Inflammatory macrophage treated with lipopolysaccharide for 4 hours (primary cell): ENCODE measurements at places on chromosomes 1 and 21.
A peak's percentile ranks its signal among the peaks of the same experiment; 100 is the strongest.

GRCh38 chr1:108075055-108075454 is 110.1 kb upstream of the VAV3 start:
- DNase-seq, result peak; percentile 90

DNA sequence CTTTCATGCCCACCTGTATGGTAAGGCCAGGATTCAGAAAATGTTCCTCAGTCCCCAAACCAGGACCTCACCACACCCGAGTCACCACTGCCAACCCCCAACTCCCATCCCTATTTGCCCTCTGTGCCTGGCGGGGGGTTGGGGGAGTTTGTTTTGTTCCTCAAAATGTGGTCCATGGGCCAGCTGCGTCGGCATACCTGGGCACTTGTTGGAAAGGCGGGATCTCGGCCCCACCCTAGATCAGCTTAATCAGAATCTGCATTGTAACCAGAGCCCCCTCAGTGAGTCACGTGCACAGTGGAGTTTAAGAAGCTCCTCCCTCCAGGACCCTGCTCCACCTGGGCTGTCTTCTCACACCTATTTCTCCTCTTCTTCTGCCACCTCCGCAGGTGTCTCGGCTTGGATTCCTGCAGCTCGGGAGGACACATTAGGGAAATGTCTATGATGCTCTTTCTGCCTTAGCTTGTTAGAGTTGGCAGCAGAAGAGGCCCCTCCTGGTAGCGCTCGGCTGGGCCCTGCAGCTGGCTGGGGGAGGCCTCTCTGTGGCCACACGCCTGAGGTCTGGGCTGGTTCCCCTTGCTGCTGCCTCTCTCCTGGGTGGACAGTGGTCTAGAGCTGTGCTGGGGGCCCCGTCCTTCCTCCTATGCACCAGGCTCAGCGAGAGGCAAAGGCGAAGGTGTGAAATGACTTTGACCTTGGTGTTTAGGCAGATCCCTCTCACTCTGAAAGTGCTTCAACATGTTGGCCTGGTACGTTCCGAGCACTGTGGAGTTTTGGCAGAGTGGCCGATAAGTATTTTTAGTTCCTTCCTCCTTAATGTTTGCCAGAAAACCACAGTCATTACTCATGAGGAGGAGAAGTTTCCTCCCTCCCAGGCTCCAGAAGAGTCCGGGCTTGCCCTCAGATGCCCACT is 41.8 kb upstream of the CAMTA1 start:
- DNase-seq, result peak; percentile 71

GRCh38 chr1:57789936-57790335 is 366.1 kb upstream of the DAB1 start:
- DNase-seq, result no peak

DNA sequence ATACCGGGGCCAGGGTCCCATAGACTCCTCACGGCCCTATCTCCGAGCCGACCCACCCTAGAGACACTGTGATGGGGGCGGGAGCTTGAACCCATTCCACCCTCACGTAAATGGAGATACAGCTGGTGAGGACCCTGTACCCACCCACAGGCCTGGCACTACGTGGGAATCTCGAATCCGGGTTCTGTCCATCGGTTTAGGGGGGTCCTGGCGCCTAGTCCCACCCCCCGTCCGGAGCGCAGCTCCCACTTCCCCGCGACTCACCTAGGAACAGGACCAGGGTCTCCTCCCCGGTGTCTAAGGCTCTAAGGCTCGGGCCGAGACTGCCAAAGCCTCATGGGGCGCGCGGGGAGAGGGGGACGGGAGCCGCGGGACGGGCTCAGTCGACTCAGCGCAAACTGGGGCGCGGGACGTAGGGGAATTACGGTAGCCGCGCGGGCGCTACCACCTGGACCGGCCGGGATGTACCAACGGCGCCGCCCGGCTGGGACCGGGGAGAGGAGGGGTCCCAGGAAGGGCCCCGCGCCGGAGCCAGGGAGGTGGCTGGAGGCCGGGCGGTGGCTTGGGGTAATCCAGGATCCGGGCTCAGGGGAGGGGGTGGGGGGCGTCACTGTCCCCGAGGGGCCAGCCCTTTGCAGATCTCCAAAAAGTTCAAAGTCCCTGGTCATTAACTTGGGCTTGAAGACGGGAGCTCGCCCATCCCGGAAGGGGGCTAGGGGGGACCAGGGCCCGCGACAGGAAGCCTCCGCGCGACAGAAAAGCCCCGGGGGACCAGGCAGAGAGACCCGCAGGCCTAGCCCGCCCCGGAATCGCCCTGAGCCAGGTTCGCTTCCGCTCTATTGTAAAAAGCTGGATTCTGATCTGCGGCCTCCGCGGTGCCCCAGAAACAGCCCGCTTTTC is 1.0 kb downstream of the PLEKHG5 start:
- DNase-seq, result no peak

- no peak for DNase-seq
Observed at GRCh38 chr1:33259879-33260278, 3.6 kb downstream of the ZNF362 start.

- no peak for DNase-seq
Observed at GRCh38 chr1:4027492-4028138, 127.5 kb upstream of the C1orf174 start.

DNA sequence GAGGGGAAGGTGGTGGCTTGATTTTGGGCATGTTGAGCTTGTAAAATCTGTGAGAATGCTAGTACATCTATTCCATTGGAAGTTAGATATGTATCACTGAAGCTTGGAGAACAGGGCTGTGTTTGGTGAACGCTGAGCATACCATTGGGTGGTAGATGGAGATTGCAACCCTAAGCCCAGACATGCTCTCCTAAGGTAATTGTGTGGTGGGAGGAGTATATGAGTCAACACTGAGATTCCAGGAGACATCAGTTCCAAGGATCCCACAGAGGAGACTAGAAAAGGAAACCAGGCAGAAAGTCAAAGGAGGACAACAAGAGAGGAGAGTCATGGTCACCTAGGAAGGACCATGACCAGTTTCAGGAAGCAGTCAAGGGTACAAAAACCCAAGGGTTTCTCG is 60.4 kb downstream of the KIF21B start:
- no peak for DNase-seq

DNA sequence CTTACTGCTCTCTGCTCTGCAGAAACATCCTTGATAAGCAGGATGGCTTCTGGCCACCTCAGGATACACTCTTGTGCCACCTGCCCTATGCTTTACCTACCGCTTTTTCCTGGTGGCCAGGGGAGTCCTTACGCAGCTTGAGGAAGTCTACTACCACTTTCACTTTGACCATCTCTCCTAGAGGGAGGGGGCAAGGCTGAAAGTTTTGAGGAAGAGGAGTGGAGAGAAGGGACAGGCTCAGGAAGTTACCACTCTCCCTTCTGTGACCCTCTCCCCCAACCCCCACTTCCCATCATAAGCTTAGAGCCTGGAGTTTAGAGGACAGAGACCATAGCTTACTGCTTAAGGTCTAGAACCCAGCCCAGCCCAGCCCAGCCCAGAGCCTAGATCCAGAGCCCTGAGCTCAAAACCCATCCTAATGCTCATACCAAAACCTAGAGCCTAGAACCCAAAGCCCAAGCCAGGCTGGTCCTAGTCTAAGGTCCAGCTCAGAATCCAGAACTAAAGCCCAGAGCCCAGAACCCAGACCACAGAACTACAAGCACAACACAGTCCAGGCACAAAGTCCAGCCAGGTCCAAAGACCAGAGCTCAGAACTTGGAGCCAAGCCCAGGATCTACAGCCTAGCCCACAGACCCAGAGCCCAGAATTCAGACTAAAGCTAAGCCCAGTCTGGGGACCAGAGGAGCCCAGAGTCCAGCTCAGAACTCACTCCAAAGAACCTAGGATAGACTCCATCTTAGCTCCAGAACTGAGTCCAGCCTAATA is 18.0 kb upstream of the MFSD2A start:
- peak; percentile 81 for DNase-seq

GRCh38 chr21:43818685-43819084 is 29.3 kb downstream of the RRP1 start:
- peak; percentile 88 for DNase-seq

- DNase-seq, result no peak
Observed at GRCh38 chr1:245742896-245743295, 588.1 kb downstream of the KIF26B start.

DNA sequence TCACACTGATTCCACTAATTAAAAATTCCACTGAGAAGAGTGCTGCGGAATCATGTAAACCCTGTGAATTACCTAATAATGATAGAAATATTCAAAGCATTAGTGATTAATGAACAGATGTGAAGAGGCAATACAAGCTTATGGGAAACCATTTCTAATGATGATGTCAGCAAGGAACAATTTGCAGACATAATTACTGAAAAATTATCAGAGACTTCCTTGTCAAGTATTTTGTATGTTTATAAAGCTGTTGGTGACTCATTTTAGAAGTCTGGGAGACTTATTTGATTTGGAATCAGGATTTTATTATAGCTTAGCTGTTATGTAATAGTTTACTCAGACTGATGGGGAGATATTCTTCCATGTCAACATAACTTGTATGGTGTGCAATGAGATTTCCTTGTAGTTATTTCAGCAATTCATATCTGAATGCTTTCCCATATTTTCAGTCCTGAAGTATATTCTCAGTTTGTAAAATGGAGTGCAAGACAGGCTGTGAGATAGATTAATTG is 135.5 kb downstream of the TGFB2 start:
- no peak for DNase-seq

DNA sequence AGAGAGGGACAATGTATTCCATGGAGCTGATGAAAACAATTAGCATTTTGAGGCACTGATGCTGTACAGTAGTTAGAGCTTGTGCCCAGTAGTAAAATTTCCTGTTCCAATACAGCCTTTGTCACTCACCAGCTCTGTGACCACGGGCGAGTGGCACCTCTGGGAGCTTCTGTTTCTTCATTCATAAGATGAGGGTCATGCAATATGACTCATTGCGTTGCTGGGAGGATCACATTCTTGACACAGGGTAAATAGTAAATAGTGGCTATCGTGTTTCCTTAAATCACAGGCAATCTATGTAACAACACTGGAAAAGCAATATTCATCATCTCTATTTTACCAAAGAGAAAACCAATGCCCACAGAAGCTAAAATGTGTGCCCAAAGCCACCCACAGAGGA is 4.5 kb upstream of the LRRC52 start:
- DNase-seq, result peak; percentile 29

DNA sequence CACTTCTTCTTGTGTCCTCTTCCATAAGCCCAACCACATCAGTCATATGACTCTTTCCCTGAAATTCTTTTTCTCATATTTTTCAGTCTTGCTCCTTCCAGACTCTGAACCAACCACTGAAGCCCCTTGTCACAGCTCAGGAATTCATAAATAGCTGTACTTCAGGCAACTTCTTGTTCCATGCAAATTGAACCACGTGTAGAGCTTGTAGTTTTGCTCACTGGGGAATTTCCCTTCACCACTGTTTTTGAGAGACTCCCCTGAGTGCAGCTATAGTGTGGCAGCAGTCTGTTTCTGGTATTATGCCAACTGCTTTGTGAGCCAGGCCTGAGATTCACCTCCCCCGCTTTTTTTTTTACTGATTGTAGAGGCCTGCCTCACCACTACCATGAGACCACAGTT is 150.3 kb upstream of the SPAG17 start:
- no peak for DNase-seq
